Fibroblast of lung (primary cell): ENCODE measurements at places on chromosomes 16 and 17. TPM values are rescaled to one million over a fixed set of nuclear protein-coding genes. Genes with fewer than 3 reads are reported as not detected.

DNA sequence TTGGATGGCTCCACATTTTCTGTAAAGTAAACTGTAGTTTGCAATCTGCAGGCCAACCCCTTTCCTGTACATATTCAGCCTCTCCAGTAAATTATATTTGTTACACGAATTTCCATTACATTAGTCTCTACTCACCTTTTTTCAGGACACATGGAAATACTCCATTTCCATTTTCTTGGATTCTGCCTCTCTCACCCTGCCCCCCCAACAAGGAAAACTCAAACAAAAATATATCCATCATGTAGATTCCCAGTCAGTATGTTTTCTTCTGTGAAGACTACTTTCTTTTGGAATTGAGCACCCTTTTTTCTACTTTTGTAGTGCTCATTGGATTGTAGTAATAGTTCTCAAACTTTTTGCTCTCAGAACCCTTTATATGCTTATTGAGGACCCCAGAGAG is 2.9 kb downstream of the PPM1D start:
- no peaks in the 10 kb centered on the region for H3K4me1 ChIP-seq
- H3K27ac ChIP-seq: no peak overlapping the region
- no peak for DNase-seq
- H3K4me3 ChIP-seq: peak overlapping the region; percentile 86
- no peaks in the 10 kb centered on the region for H3K36me3 ChIP-seq
- no peaks in the 10 kb centered on the region for H3K27me3 ChIP-seq

GRCh38 chr16:75250089-75250808 is 1.2 kb downstream of the BCAR1 start:
- no peaks in the 10 kb centered on the region for H3K27me3 ChIP-seq
- H3K36me3 ChIP-seq: peaks cover 2% of the 10 kb centered on the region
- H3K27ac ChIP-seq: peak overlapping the region; percentile 97
- peak overlapping the region; percentile 80 for H3K4me3 ChIP-seq
- DNase-seq: no peak

- H3K4me1 ChIP-seq: no peaks in the 10 kb centered on the region
- DNase-seq: no peak
- no peak overlapping the region for H3K27ac ChIP-seq
- H3K27me3 ChIP-seq: peaks cover 26% of the 10 kb centered on the region
- H3K36me3 ChIP-seq: no peaks in the 10 kb centered on the region
Measured at GRCh38 chr16:84043486-84044117, 1.0 kb upstream of the SLC38A8 start.

- H3K27me3 ChIP-seq: no peaks in the 10 kb centered on the region
- peaks cover 31% of the 10 kb centered on the region for H3K4me1 ChIP-seq
- DNase-seq: no peak
- peak overlapping the region; percentile 90 for H3K4me3 ChIP-seq
Measured at GRCh38 chr17:48543854-48544348, 1.0 kb downstream of the HOXB2 start.

- peaks cover 18% of the 10 kb centered on the region for H3K36me3 ChIP-seq
- H3K27ac ChIP-seq: no peak overlapping the region
- H3K27me3 ChIP-seq: no peaks in the 10 kb centered on the region
- H3K4me1 ChIP-seq: no peaks in the 10 kb centered on the region
- no peak for DNase-seq
Measured at GRCh38 chr16:84088695-84089395, 27.9 kb downstream of the MBTPS1 start.

The ZNF75A gene
- polyA plus RNA-seq: 13.4 and 14.4 TPM in 2 replicates

The RASL10B gene
- 0.44 and 0.78 TPM in 2 replicates for polyA plus RNA-seq

The CD79B gene
- 0.72 TPM in 1 of 2 replicates, not detected in the other for polyA plus RNA-seq
